ENCODE measurements at places on chromosomes 7 and 10. TPM values are rescaled to one million over a fixed set of nuclear protein-coding genes. Genes with fewer than 3 reads are reported as not detected.

Gene FZD1
- total RNA-seq = 2.8 TPM

DNA sequence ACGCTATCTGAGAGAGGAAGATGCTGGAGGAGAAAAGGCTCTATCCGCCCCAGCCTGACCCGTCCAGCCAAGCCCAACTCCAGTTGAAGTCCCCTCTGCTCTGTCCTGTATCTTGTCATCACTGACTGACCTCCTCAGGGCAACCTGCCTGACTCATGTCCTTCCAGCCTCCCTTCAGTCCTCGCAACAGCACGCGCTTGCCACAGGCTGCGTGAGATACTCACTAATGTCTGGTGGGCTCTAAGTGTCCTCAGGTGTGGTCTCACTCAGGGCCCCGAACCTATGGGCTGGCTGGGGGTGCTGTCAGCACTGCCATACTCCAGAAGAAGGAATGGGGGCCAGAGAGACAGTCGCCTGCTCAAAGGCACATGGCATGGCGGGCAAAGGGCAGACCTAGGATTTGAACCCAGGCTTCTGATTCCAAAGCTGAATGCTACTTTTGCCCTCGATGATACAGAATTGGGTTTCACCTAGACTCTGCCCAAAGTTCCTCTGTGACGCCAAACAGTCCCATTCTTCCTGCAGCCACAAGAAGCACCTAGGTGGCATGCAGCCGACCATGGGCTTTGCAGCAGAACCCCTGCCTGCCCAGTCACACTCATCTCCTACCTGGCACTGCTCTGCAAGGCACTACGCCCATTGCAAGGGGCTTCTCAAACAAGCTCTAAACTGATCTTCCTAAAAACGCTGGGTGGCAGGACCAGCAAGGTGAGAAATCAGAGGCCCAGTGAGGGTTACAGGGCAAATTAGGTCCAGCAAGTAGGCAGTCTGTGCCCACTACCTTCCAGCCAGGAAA lies 8.5 kb downstream of the FAM53B start:
- no peak for DNase-seq

DNA sequence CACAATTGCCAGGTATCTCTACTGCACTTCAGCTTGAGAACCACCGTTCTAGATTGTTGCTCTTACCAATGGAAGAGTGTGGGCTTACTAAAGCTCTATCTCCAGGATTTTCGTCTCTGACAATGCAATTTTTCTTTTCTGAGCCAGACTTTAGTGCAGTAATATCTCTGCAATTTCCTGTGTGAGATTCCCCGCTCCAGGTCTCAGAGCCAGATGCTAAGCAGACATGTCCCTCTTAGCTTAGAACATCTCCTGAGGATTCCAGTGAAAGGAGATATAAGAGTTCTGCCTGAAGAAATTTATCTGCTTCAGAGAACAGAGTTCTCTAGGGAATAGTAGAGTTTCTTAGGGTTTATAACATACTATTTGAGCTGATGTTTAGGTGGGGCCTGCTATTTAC lies 82.0 kb downstream of the SND1 start:
- no peak for DNase-seq

- DNase-seq = no peak
These were observed 267.4 kb downstream of the RNLS start for GRCh38 chr10:88315755-88316154.

- DNase-seq = no peak
These were observed 370.7 kb downstream of the PPP1R3A start for GRCh38 chr7:113548137-113548536.
